ENCODE measurements at places on chromosomes 5 and 9. TPM values are rescaled to one million over a fixed set of nuclear protein-coding genes. Genes with fewer than 3 reads are reported as not detected.
A peak's percentile ranks its signal among the peaks of the same experiment; 100 is the strongest.

DNA sequence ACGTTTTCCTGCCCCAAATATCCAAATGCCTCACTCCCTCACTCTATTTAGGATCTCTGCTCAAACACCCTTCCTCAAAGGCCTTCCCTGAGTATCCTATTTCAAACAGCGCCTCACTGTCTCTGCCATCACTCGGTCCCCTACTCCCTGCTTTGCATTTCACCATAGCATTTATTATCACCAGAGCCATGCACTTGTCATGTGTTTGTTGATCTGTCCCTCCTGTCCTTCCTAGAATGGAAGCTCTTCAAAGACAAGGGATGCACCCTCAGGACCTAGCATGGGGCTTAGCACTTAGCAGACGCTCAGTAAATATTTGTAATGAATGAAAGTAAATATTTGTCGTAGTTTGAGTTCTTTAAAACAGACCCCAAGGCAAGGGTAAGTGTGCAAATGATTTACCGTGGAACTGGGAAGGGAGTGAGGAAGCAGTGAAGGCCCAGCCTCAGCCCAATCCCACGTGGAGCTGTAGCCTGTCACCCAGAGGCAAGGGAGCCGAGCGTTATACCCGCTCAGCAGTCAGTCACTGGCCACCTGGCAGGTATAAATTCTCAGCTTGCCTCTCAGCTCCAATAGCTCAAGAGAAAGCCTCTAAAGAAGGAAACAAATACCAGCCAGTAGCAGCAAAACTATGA lies 97.7 kb upstream of the KIF2A start:
- peak; percentile 38 for DNase-seq
- no peaks in the 10 kb centered on the region for H3K36me3 ChIP-seq
- no peak overlapping the region for H3K4me3 ChIP-seq

GRCh38 chr5:57774439-57774838 lies 291.8 kb upstream of the ACTBL2 start:
- no peaks in the 10 kb centered on the region for H3K36me3 ChIP-seq
- no peak overlapping the region for H3K27ac ChIP-seq
- no peak overlapping the region for H3K4me3 ChIP-seq
- DNase-seq: no peak

DNA sequence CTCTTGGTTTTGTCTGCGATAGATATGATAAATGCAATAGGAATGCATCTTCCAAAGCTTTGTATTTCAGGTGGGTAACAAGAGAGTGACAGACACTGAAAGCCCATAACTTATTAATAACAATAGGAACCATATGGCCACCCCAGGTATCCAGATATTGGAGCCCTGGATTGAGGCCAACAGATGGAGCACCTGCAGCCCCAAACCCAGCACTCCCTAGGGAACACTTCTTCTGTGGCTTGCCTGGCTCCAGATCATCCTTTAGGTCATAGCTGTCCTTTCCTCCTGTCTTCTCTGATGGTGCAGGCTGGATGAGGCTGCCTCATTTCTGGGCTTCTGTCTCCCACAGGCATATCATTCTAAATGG lies 5.0 kb upstream of the IL3 start:
- H3K4me1 ChIP-seq: no peaks in the 10 kb centered on the region
- no peaks in the 10 kb centered on the region for H3K36me3 ChIP-seq
- H3K27ac ChIP-seq: no peak overlapping the region
- DNase-seq: no peak
- no peak overlapping the region for H3K4me3 ChIP-seq

DNA sequence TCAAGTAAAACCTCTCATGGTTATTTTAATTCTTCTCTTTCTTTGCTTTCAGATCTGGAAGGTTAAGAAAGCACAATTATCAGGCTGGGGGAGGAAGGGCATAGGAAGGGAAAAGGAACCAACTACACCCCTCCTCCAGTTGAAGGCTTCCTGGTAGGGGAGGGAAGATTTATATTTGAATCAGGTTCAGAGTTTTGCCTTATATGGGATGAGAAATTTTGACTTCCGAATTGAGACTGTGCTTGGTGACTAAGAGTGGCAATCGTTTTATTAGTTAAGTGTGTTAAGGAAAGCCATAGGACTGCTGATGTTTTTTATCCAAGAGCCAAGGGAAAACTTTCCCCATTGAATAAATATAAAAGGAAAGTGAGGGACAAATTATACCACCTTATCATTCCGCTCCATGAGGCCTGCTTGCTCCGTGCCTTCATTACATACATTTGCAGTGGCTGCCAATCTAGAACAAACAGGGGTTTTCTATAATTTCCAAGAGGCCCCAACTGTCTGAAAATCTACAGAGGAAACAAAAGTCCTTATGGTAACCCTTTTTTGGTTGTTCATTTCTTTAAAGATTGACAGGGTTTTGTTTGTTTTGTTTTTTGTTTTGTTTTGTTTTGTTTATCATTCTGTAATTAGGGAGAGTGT lies 115.7 kb upstream of the EPB41L4A start:
- no peaks in the 10 kb centered on the region for H3K4me1 ChIP-seq
- H3K27ac ChIP-seq: no peak overlapping the region
- H3K27me3 ChIP-seq: no peaks in the 10 kb centered on the region
- no peak overlapping the region for H3K4me3 ChIP-seq
- DNase-seq: no peak

DNA sequence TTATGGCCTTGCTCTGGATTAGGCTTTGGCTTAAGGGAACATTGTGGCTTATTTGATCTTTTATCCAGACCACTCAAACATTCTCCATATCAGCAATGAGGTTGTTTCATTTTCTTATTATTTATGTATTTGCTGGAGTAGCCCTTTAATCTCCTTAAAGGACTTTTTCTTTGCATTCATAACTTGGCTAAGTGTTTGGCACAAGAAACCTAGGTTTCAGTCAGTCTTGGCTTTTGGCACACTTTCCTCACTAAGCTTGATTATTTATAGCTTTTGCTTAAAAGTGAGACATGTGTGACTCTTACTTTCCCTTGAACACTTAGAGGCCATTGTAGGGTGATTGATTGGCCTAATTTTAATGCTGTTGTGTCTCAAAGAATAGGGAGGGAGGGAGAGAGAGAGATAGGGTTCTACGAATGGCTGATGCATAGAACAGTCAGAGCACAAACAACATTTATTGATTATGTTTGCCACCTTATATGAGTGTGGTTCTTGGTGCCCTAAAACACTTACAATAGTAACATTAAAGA lies 2265.3 kb upstream of the C9orf72 start:
- no peak overlapping the region for H3K4me3 ChIP-seq
- no peaks in the 10 kb centered on the region for H3K27me3 ChIP-seq
- no peaks in the 10 kb centered on the region for H3K36me3 ChIP-seq

GRCh38 chr9:16915126-16915831 lies 44.8 kb upstream of the BNC2 start:
- no peak overlapping the region for H3K4me3 ChIP-seq
- no peak for DNase-seq
- no peaks in the 10 kb centered on the region for H3K36me3 ChIP-seq

DNA sequence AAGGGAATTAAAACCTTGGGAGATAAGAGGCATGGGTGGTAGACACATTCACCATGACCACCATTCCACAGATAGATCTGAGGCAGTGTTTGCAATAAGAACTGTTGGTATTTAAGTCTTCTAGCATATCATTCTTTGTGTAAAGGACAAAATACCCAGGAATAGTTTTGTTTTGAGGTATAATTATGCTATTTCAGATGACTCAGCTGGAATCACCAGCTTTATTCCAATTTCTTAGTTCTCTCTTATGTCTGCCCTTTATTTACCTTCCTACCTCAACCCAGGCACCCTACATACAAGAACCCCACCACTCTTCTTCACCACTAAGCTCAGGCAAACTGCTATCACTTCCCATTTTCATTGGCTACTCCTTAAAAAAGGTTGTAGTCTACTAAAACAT lies 94.7 kb upstream of the TRIO start:
- H3K4me3 ChIP-seq: no peak overlapping the region
- no peaks in the 10 kb centered on the region for H3K4me1 ChIP-seq

DNA sequence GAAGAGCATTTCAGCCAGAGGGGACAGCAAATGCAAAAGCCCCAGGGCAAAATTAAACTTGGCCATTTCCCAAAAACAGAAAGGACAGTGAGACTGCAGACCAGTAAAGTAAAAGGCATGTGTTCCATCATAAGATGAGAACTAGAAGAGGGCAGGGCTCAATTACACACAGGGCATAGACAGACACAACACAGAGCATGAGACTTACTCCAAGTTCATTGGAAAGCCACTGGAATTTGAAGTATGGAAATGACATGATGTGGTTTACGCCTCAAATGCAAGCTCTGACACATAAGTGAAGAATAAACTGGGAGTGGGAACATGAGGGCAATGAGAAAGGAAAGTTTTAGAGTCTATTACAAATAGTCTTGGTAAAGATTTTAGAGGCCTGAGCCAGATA lies 446.6 kb upstream of the GRIA1 start:
- DNase-seq: no peak
- no peaks in the 10 kb centered on the region for H3K27me3 ChIP-seq
- no peak overlapping the region for H3K4me3 ChIP-seq
- no peak overlapping the region for H3K27ac ChIP-seq
- H3K4me1 ChIP-seq: no peaks in the 10 kb centered on the region
- H3K36me3 ChIP-seq: no peaks in the 10 kb centered on the region

DNA sequence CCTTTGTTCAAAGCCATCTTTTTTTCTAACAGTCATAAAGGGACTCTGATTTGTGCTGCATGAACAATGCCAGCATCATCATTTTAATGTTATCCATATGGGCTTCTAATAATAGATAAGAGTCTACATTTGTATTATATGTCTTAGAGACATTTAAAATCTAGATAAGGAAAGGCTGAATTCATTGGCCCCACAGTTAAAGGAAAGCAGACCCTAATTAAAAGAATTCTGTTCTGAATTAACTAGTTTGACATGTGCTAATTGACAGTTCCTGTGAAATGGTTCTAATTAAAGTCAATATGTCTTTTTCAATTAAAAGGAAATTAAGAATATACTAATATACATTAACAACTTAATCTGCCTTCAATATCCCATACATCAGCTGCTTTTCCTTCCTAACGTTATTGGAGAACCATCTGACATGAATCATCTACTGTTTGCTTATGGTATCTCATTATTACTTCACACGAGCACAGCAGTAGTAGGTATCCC lies 104.7 kb downstream of the NR2F1-AS1 start:
- H3K36me3 ChIP-seq: no peaks in the 10 kb centered on the region
- no peaks in the 10 kb centered on the region for H3K4me1 ChIP-seq
- H3K27me3 ChIP-seq: no peaks in the 10 kb centered on the region
- no peak for DNase-seq

GRCh38 chr9:94289691-94290090 lies 30.6 kb downstream of the ZNF169 start:
- H3K27me3 ChIP-seq: no peaks in the 10 kb centered on the region
- no peak for DNase-seq
- H3K36me3 ChIP-seq: peaks cover 5% of the 10 kb centered on the region

DNA sequence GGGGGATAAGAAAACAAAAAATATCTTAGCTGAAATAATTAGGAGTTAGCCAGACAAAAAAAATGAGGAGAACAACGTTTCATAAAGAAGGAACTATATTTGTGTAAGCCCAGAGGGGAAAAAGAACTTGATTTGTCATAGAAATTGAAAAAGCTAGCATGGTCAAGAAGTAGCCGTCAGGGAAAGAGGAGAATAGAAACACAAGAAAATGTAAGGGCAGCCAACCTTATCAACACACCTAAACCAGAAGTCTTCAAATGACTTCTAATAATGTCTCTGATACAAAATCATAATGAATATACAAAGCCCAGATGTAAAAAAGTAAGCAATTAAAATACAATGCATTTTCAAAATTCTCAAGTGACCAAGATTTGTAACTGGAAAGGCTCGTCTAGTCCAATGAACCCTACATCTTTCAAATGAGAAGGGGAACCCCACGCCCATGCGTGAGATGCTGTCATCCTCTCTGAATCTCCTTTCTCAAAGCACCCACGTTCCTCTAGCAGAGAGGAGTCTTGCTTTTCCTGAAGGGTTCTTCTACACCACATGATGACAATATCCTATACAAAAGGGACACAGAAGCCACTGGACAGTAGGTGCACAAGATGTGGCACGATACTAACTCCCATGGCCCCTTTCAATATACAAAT lies 103.7 kb downstream of the ARL15 start:
- H3K4me1 ChIP-seq: no peaks in the 10 kb centered on the region
- H3K4me3 ChIP-seq: no peak overlapping the region
- H3K27ac ChIP-seq: no peak overlapping the region
- no peaks in the 10 kb centered on the region for H3K27me3 ChIP-seq

GRCh38 chr9:93458712-93459111 lies 5.3 kb upstream of the FAM120AOS start:
- no peak overlapping the region for H3K4me3 ChIP-seq
- H3K4me1 ChIP-seq: peaks cover 9% of the 10 kb centered on the region
- no peaks in the 10 kb centered on the region for H3K27me3 ChIP-seq
- DNase-seq: no peak

GRCh38 chr9:77661566-77662085 lies 13.5 kb upstream of the GNA14 start:
- no peaks in the 10 kb centered on the region for H3K4me1 ChIP-seq
- H3K27me3 ChIP-seq: no peaks in the 10 kb centered on the region
- no peak overlapping the region for H3K27ac ChIP-seq

GRCh38 chr9:131481441-131482342 lies 21.0 kb upstream of the POMT1 start:
- peaks cover 73% of the 10 kb centered on the region for H3K36me3 ChIP-seq
- no peaks in the 10 kb centered on the region for H3K4me1 ChIP-seq
- no peak overlapping the region for H3K4me3 ChIP-seq
- H3K27ac ChIP-seq: no peak overlapping the region

- H3K27ac ChIP-seq: no peak overlapping the region
- H3K36me3 ChIP-seq: no peaks in the 10 kb centered on the region
- no peaks in the 10 kb centered on the region for H3K27me3 ChIP-seq
- H3K4me3 ChIP-seq: no peak overlapping the region
Measured at GRCh38 chr9:83043597-83043996, 19.3 kb downstream of the RASEF start.

DNA sequence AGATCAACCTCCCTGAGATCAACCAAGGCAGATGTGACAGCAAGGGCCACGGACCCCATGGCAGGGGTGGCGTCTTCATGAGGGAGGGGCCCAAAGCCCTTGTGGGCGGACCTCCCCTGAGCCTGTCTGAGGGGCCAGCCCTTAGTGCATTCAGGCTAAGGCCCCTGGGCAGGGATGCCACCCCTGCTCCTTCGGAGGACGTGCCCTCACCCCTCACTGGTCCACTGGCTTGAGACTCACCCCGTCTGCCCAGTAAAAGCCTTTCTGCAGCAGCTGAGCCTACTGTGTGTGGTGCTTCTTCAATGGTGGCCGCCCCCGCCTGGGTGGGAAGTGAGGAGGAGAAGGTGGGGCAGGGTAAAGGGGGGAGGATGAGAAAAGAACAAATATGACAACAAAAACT lies 8.3 kb downstream of the GPX3 start:
- H3K27me3 ChIP-seq: no peaks in the 10 kb centered on the region
- peaks cover 2% of the 10 kb centered on the region for H3K36me3 ChIP-seq
- no peak overlapping the region for H3K27ac ChIP-seq
- no peak for DNase-seq
- no peak overlapping the region for H3K4me3 ChIP-seq

GRCh38 chr5:6722015-6722414 lies 8.8 kb downstream of the TENT4A start:
- peak overlapping the region; percentile 29 for H3K27ac ChIP-seq
- H3K27me3 ChIP-seq: no peaks in the 10 kb centered on the region
- no peak overlapping the region for H3K4me3 ChIP-seq
- H3K36me3 ChIP-seq: peaks cover 5% of the 10 kb centered on the region
- no peak for DNase-seq
- H3K4me1 ChIP-seq: peaks cover 41% of the 10 kb centered on the region

Gene OTP
- not detected for total RNA-seq

Gene ESM1
- total RNA-seq: 0.38 TPM

Gene TAF1L
- not detected for total RNA-seq

Gene HTR4
- 0.22 TPM for total RNA-seq

All from kidney (tissue), 22 donors.